ENCODE measurements at places on chromosomes 7 and 10.

DNA sequence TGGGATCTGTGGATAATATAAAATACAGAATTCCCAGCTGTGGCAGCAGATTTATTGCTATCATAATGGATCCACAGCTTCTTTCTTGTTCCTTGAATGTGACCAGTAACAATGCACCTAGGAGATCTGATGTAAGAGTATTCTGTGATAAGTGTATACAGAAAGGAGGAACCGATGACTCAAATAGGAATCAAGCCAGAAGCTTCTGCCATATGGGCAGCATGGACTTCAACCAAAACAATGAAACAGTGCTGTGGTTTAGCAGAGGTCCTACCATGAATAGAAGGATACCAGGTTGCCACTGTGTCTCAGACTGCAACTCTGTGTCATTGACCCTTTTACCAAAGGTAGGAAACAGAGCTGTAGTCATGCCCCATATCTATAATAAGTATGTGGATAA lies 81.8 kb downstream of the PTPRZ1 start:
- no peak for DNase-seq

DNA sequence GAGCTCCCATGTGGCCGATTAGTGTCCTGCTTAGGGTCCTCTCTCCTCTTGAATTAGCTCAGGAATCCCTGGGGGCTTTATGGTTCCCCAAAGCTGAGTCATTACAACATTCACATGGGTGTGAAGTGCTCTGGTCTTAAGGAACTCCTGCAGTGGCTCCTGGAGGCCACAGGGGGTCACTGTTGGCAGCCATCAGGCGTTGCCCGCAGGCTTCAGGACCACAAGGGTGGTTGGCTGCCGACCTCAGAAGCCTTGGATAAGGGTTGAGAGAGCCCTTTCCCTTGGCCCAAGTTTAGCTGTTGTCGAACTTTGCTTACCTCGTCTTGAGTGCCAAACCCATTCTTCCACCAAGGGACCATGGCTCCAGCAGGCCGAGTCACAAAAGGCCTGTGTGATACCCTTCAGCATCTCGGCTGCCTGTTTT lies 61.7 kb downstream of the SH2D4B start:
- DNase-seq, result no peak

- DNase-seq, result no peak
Observed at GRCh38 chr10:24157567-24157966, 51.4 kb upstream of the KIAA1217 start.

GRCh38 chr10:122232769-122233168 lies 38.3 kb upstream of the BTBD16 start:
- no peak for DNase-seq

DNA sequence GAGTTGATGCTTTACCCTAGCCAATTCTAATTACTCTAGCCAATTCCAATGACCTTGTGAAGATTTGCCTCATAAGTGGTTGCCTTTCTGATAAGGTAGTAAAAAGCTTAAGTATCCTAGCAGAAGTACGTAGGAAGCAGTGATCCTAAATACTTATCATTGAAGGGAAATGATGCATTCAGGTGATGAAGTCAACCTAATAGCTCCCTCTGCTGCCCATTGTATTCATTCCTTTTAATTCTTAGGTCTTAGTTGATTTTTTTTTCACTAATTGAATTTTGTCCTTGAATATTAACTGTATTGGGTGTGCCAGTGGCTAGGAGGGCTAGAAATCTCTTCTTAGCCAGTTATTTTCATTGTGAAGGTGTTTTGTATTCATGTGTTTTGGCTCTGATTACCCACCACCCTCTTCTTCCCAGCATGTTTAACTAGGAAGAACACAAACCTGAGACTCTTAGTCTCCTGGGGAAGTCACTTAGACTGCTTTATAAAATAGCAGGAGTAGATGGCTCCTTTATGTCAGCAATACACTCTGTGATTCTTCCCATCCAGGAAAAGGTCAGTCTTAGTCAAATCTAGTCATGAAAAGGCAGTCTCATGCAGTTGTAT lies 46.3 kb downstream of the PLEKHA8 start:
- DNase-seq, result no peak

DNA sequence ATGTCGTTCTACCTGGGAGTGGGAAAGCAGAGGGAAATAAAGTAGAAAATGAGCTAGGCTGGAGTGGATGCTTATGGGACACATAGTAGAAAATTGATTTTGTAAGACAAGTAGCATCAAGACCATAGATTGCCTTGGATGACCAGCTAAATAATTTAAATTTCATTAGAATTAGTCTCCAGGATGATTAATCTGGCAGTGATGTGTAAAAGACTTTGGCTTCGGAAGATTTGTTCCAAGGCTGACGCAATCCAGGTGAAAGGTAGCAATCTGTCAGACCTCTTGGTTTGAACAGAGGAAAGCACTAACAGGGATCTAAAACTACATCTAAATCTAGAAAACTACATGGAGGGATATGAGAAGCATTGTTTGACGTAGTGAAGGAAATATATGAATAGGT lies 236.5 kb downstream of the ARL4A start:
- no peak for DNase-seq

- DNase-seq, result no peak
Observed at GRCh38 chr7:14258441-14258840, 269.0 kb upstream of the ETV1 start.

GRCh38 chr10:5902511-5903274 lies 12.7 kb downstream of the FBH1 start:
- DNase-seq, result no peak

DNA sequence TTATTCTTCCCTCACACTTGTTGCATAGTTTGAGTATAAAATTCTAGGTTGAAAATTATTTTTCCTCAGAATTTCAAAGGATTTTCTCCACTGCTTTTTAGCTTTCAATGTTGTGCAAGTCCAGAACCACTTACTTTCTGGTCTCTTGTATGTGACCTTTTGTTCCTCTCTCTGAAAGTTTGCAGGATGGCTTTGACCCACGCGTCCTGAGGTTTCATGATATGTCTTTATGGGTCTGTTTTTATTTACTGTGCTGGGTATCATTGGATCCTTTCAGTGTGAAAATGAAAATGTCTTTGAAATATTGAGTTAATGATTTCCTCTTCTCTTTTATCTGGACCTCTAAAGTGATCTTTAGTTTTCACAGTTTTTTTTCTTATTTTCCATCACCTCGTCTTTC lies 38.5 kb downstream of the C1GALT1 start:
- no peak for DNase-seq

DNA sequence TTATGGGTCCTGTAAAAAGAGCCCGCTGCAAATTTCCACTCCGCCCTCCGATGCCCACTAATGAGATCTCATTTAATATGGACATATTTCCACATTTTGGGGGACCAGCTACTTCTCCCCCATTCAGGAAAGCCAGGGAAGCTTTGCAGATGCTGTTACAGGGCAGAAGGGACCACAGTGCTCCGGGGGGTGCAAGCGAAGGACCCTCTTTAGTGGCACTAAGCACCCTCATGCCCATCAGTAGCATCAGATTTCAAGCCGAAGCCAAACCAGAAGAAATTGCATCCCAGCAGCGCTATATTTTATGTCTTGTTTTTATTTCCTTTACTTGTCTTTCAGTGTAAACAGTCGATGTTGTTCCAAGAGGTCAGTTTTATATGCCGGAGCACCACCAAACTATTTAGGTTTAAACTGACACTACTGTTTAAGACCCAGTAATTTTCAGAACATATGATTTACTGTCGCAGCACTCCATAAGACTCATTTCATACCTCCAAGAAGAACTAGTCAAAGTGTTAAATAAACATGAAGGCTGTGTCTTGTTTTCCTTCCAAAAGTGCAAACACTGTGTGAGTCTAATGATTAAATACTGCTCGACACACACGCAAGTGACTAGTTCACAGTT lies 122.2 kb upstream of the MGMT start:
- DNase-seq, result no peak

GRCh38 chr7:113071465-113071864 lies 15.2 kb downstream of the GPR85 start:
- DNase-seq, result no peak

DNA sequence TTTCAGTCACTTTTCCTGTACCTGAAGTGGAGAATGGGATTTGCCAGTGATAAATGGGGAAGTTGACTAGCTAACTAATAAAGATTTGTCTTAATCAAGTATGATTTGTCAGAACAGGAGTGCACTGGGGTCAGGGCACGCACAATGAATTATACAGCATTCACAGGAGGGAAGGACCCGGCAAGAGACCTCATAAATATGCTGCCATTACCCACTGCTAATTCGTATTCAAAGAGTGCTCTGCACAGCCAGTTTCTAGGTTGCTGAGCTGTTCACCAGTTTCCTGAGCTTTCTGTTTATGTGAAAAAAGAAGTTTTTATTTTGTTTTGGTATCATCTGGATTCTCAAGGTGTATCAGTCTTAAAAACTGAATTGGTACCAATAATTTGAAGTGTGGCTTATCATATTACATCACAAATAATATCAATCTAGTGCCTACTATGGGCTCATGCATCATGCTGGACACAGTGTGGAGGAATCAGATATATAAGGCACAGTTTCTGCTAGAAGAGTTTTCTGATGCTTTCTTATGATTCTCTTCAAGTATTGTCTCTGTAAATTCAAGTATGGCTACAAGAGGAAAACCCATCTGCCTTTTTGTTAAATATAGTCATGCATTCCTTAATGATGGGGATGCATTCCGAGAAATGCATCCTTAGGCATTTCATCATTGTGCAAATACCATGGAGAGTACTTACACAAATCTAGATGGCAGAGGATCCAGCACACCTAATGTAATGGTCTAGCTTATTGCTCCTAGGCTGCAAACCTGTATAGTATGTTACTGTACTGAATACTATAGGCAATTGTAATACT lies 202.2 kb downstream of the VTI1A start:
- DNase-seq, result no peak

GRCh38 chr7:142797391-142798377 lies 26.9 kb downstream of the PRSS2 start:
- DNase-seq, result no peak

- no peak for DNase-seq
Observed at GRCh38 chr10:21020545-21020944, 123.4 kb upstream of the NEBL start.

DNA sequence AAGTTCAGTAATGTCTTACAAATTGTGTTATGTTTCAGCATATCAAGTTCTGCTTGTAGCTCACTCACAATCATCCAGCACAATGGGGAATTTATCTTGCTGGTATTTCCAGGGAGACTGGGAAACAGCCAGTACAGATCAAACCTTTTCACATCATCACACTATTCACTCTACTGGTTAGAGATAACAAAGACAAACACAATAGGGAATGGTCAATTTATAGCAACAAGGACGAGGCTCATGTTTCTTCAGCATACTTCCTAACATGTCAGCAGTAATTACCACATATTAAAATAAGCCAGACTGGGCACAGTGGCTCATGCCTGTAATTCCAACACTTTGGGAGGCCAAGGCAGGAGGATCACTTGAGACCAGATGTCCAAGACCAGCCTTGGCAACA lies 38.3 kb downstream of the TOMM7 start:
- no peak for DNase-seq

- no peak for DNase-seq
Observed at GRCh38 chr10:69863580-69863979, 61.9 kb downstream of the COL13A1 start.
